ENCODE measurements at places on chromosomes 2 and 18.

GRCh38 chr2:32711219-32711618, 83.4 kb downstream of the TTC27 start:
- no peak for DNase-seq

- no peak for DNase-seq
Observed at GRCh38 chr2:68878071-68878711, 7.0 kb upstream of the BMP10 start.

DNA sequence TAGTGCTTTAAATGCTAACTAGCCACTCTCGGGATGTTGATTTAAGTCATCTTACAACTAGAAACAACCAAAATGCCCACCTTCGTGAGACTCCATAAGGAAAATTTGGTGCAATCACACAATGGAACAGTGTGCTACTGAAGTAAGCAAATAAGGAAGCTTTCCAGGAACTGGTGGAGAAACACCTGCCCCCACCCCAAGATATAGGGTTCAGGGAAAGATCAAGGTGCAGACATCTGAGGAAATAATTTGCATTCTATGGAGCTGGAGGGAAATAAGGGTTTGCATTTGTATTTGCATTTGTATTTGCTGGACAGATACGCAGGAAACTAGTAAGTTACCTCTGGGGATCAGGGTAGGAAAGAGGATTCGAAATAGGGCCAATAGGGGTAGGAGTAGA, 90.9 kb downstream of the ACAA2 start:
- no peak for DNase-seq

DNA sequence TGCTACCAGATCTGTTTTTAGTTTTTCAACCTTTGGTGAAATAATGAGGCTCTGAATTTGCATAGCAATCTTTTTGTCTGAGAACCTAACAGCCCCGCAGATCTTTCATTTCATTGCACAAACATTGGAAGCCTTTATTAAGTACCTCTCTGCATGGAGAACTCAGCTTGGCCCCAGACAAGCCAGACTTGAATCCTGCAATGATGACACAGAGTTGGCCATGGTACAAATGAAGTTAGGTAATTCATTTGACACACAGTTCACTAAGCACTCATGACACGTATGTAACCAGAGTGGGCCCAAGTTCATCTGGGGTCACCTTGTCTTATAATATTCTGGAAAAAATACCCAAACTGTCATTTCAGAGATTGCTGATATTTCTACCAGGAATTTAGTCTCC, 439.1 kb upstream of the ID2 start:
- no peak for DNase-seq

DNA sequence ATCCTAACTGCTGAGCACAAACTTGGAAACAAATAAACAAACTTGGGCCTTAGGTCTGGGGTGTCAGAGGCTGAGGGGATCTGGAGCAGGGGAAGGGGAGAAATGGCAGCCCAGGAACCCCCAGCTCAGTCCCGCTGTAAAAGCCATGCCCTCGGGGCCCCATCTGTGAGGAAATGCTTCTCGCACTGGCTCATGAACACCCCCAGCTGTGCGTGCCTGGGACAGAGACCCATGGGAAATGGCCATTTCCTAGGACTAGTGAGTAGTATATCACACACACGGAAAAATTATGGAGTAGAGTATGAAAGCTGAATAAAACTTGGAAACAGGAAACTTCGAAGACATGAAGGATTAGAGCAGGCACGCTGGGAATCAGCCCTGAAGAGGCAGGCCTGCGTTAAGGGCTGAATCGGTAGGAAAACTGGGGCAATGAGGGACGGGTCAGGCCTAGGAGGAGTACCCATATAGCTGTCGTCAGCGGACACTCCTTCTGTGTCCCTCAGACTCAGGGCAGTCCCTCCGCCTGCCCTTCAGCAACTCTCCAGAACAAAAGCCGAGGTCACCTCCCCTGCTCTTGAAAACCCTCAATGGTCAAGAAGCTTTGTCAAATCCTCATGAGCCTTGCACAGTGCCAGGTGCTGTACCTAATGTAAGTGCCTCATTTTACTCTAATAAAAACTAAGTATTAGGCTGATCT, 120.8 kb upstream of the ODC1 start:
- DNase-seq = no peak

- no peak for DNase-seq
Observed at GRCh38 chr2:169975221-169975620, 148.0 kb downstream of the UBR3 start.

GRCh38 chr2:134555411-134555810, 163.4 kb downstream of the TMEM163 start:
- DNase-seq = no peak

DNA sequence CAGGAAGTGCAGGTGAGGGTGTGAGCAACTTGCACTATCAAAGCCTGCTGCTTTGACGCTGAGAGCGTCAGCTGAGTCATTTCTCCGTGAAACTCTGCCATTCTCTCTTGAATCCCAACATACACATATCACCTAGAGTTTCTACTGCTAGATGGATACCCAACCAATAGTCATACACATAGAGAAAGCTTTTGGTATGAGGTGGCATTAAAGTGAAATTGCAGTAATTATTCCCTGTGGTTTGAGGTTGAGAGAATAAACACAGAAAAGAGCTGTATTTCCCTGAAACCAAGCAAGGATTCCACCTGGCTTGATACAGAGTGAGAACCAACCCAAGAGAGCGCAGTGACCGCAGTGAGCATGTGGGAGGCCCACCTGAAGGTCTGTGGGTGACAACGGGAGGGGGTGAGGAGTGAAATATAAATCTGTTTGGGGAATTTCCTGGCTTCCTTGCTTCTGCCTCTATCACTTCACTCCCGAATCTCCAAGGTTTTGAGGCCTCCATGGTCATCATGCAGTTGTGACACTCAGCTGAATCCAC, 28.8 kb upstream of the TMEM18 start:
- DNase-seq = no peak

- peak; percentile 69 for DNase-seq
Observed at GRCh38 chr2:65818873-65819451, 386.6 kb upstream of the SPRED2 start.

- DNase-seq = no peak
Observed at GRCh38 chr2:126901459-126901858, 2.8 kb downstream of the TEX51 start.

DNA sequence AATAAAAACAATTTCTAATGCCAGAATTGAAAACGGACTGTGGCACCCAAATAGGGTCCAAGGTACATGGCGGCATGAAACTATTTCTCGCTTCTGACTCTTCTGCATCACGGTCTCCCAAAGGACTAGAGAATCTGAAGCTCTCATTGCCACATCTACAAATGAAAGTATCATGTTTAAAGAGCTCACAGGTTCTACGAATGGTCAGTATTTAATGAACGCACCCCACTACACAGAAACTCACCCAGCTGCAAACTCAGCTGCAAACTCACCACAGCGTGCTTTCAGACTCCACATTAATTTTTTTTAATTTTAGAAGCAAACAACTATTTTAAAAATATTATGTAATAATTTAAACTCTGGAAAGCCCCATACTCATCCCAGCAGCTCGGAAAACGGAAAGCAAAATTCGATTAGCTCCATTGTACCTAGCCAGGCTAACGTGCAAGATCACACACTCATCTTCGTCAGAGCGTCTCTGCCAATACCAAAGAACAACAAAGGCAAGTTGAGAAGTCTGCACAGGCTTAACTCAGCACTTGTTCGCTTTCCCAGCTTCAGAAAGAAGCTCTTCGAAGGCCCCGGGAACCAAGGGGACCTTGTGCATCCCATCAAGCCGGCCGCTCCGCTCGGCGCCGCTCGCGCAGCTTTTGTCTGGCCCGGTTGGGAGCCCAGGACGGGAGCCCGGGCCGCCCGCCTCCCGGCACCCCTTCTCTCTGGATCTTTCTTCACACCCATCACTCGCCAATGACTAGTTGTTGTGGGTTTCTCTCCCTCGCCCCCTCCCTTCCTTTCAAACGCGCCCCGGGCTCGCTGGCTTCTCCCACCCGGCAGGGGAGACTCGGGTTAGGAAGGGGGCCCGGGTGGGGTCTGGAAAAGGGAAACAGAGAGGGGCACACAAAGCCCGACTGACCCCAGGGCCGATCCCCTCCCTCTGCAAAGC, 785 bp downstream of the CLASP1 start:
- peak; percentile 63 for DNase-seq

GRCh38 chr2:96512341-96512740, 7.2 kb upstream of the NEURL3 start:
- DNase-seq = no peak

Data from Caki2 (cell line).